Stimulated activated CD8-positive, alpha-beta memory T cell treated with anti-CD3 and anti-CD28 coated beads, Interleukin-7, amount 100 ng/mL, for 1 hour (primary cell): ENCODE measurements at places on chromosomes 3 and 15.
A peak's percentile ranks its signal among the peaks of the same experiment; 100 is the strongest.

- DNase-seq: no peak
These were observed 132.1 kb downstream of the WDR76 start for GRCh38 chr15:43958861-43959330.

DNA sequence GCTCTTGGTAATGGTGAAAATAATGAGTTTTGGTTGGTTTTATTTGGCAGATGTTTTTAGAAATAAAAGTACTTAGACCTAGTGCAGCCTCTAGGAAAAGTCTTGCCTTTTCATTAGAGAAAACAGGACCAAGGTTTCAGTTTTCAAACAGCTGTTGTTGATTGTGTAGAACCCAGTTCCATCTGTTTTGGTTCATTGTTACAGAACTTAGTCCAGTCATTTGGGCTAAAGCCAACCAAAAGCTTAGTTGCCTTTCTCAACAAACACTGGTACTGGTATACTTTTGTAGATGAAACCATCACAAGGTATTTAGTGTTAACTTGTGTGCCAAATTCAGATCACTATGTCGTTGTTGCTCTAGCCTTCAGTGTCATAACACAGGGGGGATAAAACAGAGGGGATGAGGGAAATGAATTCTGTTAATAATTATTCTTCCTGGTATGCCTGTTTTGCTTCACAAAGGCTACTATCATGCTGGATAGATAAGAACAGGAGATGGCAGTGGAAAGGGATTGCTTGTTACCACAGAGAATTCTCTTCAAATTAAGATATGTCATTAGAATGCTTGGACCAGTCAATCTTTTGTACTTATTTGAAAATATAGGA is 12.6 kb upstream of the APH1B start:
- DNase-seq: no peak

DNA sequence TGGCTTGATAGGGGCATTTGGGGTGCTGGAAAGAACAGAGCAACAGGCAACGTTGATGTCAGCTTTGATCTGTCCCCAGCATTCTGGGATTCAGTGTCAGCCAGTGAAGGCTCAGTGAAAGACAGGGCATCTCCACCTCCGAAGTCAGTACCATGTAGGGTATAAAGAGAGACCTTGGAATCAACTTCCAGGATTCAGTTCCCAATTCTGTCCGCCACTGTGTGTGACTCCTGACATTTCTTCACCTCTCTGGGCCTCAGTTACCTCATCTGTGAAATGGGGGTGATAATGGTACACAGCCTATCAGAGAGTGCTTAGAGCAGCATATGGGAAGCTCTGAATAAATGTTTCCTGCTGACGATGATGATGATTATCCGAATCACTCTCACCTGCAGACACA is 55.6 kb upstream of the FLNB start:
- no peak for DNase-seq

DNA sequence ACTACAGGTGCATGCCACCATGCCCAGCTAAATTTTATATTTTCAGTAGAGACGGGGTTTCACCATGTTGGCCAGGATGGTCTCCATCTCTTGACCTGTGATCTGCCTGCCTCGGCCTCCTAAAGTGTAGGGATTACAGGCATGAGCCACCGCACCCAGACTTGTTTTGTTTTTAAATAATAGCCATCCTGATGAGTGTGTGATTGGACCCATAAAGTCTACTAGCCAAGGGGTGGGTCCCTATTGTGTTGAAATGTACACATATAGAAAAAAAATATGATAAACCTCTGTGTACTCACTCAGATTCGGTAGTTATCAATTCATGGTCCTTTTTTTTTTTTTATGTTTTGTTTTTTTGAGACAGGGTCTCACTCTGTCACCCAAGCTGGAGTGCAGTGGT is 17.3 kb downstream of the ZNF592 start:
- DNase-seq: no peak

DNA sequence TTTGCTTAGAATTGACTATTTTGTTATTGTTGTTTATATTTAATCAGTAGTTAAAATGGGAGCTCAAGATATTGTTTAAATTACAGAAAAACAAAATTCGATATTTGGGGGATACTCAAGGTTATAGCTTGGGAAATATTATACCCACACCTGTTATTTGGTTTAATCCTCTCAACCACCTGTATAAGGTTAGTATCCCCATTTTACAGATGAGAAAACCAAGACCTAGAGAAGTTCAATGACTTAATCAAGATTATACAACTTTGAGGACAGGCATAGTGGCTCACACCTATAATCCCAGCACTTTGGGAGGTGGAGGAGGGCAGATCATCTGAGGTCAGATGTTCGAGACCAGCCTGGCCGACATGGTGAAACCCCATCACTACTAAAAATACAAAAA is 39.8 kb upstream of the CA12 start:
- DNase-seq: no peak

GRCh38 chr15:99571299-99571698 is 5.5 kb downstream of the MEF2A start:
- no peak for DNase-seq

DNA sequence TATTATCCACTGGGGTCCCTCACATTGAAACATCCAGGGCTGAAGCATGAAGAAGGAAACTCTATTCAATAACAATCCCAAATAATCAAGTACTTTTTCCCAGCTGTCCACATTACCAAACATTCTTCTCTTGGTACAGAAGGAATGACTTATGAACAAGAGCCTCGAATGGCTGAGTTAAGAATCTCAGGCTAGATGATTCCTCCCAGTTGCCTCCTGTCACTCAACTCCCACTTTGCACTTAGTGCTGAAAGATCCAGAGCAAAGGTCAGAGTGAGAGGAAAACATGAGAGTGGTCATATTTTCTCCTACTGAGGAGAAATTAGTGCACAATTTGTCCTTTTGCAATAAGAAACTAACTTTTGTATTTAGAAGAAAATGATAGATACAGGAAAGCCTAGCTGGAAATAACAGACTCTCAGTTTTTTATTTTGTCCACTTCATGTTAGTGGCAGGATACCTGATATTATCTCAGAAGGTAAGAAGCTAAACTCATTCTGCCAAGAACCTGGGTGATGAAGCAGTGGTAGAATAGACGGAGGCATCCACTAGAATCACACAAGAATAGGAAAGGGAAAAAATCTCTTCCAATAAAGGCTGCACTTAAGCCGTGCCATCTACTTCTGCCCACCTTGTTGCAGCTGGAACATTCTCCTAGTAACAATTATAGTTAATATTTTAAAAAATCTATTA is 46.2 kb downstream of the GADL1 start:
- DNase-seq: no peak

DNA sequence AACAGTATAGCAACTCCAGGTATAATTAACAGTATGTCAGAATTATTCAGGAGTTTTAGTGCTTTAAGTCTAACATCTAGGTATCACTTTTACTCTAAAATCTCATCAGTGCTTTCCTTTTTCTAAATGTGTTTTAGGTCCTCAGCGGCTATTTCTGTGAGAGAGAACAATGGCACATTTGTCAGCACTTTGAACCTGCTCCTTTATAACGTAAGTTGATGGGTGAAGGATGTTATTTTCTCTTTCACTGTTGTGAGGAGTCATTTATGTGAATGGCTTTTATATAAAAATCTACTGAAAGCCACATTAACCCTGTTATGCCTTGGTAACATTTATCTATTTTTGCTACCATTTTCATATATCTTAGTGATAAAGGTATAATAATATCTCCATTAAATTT is 22.8 kb downstream of the ZPLD1 start:
- no peak for DNase-seq

DNA sequence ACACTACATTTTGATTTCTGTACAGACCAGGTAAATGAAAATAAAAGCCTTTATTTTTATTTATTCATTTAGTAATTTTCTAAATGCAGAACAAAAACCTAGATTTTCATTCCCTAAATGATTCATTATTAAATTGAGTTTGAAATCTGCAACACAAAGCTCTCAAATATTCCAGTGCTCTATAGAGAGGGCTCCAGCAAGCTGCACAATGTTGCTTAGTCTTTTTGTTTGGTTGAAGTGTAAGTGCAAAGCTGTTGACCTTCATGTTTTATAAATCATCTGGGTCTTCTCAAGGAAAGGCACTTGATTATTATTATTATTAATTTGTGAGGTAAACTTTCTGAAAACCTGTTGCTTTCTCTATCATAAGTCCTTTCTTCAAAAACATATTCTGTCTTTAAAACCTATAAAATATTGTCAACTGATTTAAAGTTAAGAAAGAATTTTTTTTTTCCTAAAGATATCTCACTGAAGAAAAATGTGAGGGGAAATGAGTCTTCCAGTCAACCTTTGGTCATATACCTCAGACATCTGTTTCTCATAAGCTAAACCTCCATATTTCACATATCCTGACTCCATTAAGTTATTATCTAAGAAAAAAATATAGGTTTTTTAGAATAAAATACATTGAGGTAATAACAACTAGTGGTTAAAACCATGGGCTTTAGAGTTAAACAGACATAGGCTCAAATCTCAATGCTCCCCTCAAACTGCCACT is 100.7 kb downstream of the ZIC4 start:
- no peak for DNase-seq

GRCh38 chr3:35932995-35933394 is 293.7 kb downstream of the ARPP21 start:
- DNase-seq: no peak

GRCh38 chr15:77870195-77871065 is 207.1 kb downstream of the TBC1D2B start:
- no peak for DNase-seq

DNA sequence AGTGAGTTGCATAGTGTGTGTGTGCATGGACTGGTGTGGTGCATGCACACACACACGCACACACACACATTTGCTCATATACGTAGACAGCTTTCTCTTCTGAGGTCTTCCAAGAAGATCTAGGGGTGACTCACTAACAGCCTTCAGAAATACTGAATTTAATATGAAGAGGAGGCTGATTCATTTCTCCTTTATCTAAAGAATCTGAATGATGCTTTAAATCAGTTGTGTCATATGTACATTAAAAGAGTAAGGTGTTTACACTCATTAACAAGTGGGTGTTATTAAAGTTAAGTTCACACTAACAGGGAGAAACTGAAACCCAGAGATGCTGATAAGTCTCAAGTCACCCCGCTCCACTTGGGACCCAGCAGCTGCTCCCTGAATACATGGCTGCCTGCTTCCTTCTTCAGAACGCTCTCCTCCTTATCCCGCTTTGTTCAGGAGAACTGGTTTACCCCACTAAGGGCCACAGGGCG is 22.0 kb downstream of the TMPRSS7 start:
- no peak for DNase-seq

GRCh38 chr15:40065166-40065565 is 26.2 kb upstream of the SRP14 start:
- no peak for DNase-seq

DNA sequence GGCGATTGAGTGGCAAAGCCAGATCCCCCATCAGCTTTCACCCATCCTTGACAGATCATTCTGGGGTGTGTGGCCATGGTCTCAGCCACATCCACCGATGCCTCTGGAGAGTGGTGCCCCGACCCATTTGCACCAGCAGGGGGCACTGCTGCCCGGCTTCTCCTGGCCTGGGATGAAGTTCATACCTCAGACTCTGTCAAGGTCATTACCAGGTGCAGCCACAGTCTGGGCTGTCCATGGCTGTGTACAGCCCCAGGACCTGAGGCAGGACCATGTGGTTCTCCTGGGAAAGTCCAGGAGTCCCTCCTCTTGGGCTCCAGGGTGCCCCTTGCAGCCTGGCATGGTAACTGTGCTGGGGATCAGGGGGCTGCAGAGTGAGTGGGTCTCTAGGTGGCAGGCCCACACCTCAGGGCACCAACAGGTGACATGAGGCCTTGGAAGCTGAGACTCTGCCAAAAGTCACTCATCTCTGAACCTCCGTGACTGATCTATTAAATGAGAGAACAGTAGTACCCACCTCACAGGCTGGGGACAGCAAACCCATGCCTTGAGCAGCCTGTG is 67.2 kb downstream of the CACNA2D2 start:
- peak; percentile 68 for DNase-seq

DNA sequence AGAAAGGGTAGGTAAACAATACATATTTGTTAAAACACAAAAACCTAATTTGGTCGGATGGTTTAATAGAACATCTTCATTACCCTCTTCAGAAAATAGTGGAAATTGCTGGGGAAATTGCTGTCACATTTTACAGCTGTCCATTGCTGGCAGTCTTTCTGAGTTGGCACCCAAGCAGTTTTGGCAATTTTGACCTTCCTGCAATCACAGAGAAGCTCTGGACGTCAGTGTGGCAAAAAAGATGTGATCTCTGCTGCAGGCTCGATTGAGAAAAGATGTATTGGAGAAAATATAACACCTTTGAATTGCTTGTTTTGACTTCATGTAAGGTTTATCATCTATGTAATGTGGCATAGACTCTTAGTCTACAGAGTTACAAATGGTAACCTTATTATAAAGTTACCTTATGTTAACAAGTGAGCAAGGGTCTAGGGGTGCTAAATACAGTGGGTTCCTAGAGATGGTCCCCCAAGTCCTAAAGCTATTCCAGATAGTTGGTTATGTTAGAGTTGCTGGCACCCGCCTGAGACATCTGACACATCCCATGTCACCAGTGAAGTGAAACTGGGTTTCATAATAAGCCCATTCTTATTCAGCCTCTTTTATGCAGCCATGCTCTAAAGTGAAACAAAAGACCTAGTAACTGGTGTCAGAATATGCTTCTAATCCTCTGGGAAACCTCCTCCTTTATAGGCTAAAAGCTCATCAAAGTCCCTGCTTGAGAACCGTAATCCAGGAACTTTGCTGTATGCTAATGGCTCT is 14.0 kb downstream of the UBE2E1 start:
- DNase-seq: no peak

- DNase-seq: no peak
These were observed 345.3 kb downstream of the WDR72 start for GRCh38 chr15:53414167-53414566.

DNA sequence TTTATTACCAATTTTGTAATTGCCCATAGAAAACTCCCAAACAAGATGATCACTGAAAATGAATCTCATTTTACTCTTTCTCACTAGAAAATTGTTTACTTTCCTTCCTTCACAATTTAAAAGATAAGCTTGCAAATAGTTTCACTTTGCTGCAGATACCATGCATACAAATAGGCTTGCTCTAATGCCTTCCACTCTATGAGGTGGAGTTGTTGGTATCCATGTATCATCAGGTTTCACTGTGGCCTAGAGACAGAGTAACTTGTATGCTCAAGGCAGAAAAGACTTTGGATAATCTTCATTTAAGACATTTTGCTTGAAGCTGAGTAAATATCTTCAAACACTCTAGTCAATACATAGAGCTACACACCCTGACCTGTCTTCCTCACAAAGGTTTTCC is 60.8 kb downstream of the RYK start:
- DNase-seq: no peak

DNA sequence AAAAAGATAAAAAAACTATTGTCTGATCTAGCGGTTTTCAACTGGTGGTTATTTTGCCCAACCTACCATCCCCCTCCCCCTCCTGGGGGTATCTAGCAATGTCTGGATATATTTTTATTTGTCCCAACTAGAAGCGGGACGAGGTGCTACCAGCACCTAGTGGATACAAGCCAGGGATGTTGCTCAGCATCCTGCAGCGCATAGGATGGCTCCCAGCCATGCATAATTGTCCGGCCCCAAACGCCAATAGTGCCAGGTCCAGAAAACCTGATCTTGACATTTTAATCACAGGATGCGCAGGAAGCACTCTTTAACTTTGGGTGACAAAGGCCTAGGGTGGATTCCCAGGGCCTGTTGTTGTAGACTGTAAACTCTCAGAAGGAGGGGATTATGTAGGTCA is 17.0 kb upstream of the ARL8B start:
- no peak for DNase-seq
